ENCODE measurements at places on chromosomes 3 and 15.

DNA sequence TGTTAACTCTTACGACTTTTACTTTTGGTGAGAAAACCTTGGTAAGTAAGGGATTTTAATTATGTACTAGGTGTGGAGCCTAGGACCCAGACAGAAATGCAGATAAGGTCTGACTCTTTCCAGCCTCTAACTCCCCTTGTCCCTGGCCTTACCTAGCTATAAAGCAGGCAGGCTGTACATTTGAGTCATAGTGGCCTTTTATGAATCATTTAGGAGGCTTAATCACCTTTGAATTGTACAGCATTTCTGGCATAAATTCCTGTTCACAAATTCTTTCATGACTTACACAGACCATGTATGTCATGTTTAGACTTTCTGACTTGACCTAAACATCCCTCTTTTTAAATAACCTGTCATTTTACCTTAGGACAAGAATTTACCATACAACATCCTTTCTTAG is 47.4 kb downstream of the CHCHD4 start:
- DNase-seq, result no peak

DNA sequence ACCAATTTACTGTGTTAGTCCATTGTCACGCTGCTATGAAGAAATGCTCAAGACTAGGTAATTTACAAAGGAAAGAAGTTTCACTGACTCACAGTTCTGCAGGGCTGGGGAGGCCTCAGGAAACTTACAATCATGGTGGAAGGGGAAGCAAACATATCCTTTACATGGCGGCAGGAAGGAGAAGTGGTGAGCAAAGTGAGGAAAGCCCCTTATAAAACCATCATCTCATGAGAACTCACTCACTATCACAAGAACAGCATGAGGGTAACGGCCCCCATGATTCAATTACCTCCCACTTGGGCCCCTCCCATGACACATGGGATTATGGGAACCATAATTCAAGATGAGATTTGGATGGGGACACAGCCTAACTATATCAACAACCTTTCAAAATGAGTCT is 20.2 kb downstream of the USF3 start:
- no peak for DNase-seq

DNA sequence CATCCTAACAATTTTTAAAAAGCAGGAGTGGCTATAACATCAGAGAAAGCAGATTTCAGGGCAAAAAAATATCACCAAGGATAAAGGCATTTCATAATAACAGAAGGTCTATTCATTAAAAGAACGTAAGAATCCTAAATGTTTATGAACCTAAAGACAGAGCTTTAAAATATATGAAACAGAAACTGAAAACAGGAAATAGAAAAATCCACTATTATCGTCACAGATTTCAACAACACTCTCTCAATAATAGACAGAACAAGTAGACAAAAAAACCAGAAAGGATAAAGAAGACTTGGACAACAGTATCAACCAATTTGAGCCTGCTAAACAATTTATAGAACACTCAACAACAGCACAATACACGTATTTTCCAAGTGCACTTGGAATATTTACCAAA is 71.4 kb downstream of the FBXL22 start:
- no peak for DNase-seq

DNA sequence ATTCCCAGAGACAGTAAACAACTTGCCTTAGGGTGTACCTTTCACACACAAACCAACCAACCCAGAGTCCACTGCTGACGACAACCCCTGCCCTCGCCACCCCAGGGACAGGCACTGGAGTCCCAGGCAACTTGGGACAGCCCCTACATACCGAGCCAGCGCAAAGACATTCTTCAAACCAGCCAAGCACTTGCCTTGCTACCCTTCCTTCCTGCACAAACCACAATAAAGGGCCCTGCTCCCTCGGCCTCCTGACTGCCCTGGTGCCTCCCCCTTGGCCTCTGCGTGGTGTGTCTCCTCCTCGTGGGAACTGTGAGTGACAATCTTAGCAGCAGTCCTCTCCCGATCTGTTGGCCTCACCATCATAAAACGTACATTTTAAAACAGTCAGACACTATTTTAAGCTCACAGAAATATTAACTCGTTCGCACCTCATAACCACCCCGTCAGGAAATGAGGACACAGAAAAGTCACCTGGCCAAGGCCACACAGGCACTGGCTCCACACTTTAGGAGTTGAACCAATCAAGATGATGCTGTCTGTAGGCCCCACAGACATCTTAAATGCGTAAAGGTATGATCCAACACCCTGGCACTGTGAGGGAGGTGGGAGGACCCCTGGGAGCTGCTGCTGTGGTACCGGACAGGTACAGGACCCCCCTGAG is 113.8 kb downstream of the ADCY5 start:
- DNase-seq, result no peak

DNA sequence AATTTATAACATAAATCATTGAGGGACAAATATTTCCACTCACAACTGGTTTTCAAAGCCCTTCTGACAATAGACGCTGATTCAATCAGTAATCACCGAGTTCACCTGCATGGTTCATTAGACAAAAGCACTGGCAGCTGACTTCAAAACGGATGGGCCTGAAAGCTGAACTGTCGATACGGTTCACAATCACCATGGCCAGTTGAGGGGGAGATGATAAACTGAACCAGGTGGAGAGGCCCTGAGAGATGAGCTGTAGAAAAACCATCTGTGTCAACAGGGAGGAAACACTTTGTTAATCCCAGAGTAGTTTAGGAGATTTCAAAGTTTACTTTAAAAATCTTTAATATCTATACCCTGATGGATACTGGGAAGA is 75.0 kb downstream of the PEX5L start:
- peak; percentile 95 for DNase-seq

All from NCI-H1105 (cell line).